ENCODE measurements at places on chromosomes 5 and 9. TPM values are rescaled to one million over a fixed set of nuclear protein-coding genes. Genes with fewer than 3 reads are reported as not detected.

MPDZ gene
- 58.5 TPM for total RNA-seq

AK8 gene
- not detected for total RNA-seq

TLX3 gene
- total RNA-seq, result not detected

OBP2B gene
- total RNA-seq, result not detected

GLRA1 gene
- not detected for total RNA-seq

ARID3C gene
- 0.33 TPM for total RNA-seq

ZNF879 gene
- total RNA-seq, result 4.2 TPM

All from vein endothelial cell (primary cell).